ENCODE measurements at places on chromosomes 12 and 14. TPM values are rescaled to one million over a fixed set of nuclear protein-coding genes. Genes with fewer than 3 reads are reported as not detected.

GRCh38 chr14:102192840-102193502, 53.3 kb downstream of the WDR20 start:
- no peak for DNase-seq

DNA sequence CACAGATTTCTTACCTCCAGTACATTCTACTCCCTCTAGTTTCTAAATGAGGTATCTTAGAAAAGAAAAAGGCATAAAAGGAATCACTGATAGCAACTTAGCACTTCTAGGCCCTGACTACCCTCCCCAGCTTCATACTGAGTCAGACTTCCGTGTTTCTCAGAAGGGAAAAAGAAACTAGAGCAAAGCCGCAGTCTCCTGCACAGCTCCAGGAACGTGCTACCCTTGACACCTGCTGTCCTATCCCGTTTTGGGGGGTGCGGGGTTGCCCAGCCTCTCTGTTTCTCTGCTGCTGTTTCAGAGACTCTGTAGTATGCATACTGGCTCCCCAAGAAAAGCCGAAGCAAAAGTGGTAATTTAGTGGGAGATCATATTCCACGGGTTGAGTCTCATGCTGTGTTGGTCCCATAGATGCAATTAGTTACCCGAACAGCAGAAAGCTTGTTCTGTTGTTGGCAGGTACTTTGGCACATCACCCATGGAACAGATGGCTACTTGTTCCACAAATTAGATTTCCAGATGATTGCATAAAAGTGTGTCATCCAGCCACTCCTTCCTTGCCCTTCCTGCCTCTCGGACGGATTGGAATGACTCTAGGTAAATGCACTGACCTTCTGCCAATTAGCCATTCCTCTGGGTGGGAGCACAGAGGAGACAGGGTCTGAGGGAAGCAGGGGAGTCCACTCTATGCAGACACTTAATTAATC, 438.1 kb downstream of the FUT8 start:
- peak; percentile 57 for DNase-seq

GRCh38 chr14:94126800-94127199, 2.6 kb downstream of the IFI27L2 start:
- no peak for DNase-seq

DNA sequence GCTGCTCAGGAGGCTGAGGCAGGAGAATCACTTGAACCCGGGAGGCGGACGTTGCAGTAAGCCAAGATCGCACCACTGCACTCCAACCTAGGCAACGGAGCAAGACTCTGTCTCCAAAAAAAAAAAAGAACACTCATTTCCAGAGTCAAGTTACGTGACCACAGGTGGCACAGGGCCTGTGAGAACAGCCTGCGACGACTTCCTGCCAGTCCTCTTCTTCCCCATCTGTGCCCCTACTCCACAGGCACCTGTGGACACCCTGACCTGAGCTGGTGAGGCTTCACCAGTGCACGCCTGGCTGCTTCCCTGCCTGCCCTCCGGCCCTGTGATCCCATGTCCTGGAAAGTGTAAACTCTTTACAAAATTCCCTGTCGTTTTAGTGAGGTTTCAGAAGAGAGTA, 77.7 kb downstream of the PPP2R5C start:
- DNase-seq: peak; percentile 59

Gene HDAC7
- 163 TPM for total RNA-seq

DNA sequence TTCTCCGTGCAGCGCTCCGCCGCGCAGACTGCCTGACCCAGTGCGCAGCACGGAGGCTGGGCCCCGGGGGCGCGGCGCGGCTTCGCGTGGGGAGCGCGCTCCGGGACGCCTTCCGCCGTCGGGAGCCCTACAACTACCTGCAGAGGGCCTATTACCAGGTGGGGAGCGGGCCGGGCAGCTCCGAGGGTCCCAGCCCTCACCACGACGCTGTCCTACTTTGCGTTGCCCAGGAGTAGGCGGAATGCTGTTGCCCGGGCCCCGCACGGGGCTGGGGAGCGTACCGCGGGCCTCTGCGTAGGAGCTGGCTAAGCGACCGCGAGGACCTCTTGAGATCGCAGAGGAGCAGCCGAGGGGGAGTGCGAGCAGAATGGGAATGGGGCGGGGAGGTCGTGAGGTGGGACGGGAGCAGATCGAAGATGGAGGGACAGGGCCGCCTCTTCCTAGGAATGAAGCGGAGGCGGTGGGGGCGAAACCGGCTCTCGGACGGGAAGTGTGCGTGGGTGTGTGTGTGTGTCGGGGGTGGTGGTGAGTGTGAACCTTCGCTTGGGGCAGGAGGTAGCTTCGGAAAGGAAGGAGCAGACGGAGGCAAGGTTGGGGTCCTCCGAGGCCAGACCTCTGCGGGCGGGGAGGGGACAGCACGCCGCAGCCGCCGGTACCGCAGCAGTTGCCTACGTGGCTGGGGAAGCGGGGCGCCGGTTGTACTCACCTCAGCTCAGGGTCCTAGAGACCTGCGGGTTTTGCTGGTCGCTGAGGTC, 751 bp downstream of the P3H3 start:
- no peak for DNase-seq

DNA sequence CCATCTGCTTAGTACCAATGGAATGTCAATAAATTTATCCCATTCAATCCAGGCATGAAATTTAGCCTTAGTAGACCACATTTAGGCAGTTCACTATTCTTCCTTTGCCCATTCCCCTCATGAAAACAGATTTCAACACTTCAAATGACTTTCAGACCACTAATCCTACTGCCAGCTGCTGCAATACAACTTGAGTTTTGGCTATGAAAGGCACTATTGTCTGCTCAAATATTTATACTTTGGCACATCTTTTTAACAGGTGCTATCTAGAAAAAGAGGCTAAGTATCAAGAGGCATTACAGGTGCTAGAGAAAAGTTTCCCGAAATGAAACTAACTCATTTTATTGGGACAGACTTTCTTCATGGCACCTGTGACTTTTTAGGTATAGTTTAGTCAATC, 499.8 kb downstream of the C12orf50 start:
- no peak for DNase-seq

Gene DIO2
- total RNA-seq: not detected

Gene LHX5
- not detected for total RNA-seq

Gene ACSS3
- total RNA-seq: not detected

DNA sequence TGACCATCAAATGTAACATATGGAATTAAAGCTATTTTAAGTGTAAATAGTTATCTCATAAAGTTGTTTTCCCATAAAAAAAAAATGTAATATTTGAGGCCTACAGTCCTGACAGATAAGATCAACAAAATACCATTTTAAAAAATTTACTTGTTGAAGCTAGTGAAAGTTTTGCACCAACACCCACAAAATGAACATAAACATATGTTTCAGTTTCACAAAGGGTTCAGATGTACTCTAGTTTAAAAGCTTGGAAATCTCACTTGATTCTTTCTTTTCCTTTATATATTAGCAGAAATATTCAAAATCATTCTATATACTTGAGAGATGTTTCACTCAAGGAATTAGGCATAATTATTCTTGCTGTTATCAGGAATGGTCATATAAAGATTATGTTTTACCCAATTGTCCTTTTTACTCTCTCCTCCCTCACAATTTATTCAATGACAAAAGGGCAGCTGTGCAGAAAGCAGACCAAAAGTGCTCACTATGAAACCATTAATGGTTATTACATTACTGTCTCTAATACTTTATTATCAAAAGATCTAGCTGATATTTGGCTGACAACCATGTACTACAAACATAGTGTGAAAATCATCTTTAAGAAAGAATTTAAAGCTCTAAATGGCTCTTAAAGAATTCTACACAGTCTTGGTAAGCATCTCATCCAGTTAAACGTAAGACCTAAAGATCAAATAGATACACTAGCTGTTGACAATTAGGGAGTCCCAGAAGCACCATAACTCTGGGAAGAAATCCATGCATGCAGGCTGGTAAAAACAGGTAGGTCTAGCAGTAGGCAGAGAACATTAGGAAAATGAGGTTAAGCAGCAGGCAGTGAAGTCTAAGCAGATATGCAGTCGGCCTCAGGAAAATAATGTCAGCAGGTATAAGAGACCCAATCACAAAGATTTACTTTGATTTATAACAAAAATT, 28.8 kb downstream of the KIF21A start:
- DNase-seq: no peak

- DNase-seq: no peak
Measured at GRCh38 chr14:32998433-32998832, 59.8 kb downstream of the NPAS3 start.

- no peak for DNase-seq
Measured at GRCh38 chr12:82099216-82099615, 259.0 kb downstream of the CCDC59 start.

- no peak for DNase-seq
Measured at GRCh38 chr14:100788517-100788916, 37.4 kb upstream of the MEG3 start.

Gene LGR5
- total RNA-seq: not detected

DNA sequence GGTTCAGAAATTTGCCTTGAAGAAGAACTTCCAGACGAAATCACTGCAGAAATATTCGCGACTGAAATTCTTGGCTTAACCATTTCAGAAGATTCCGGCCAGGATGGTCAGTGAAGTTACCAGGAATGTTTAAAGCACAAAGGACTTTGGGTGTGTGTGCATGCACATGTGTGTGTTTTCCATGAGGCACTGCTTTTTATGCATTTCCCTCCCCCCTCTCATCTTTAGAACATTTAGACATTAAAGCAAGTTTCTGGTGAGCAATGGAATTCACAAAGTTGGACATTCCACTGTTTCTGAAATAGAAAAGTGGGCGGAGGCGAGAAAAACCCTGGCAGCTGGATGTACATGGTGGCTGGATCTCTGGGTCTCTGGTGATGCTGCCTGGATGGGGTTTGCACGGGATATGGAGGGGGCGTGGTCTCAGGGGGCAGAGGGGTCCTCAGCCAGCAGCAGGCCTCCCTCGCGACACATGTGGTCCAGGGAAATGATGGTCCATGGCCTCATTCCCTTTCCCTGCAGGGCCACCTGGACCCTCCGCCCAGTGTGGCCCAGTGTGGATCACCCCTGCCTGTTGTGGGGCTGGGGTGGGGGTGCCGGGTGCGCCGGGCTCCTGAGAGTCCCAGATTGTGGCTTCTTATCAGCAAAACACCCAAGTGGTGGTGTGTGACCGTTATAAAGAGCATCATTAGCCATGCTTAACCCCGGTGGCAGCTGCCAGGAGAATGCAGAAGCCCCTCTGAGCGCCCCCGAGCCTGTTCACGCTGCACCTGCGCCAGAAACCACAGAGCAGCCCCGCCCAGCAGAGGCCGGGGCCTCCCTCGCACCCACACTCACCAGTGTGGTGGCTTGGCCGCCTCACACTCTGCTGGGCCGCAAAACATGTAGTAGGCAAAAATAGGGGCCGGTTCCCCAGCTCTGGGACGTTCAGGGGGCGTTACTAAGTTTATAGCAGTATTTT, 17.8 kb upstream of the BCL7A start:
- no peak for DNase-seq

Gene SLC39A5
- 2.0 TPM for total RNA-seq

Gene POTEM
- total RNA-seq: not detected

Gene GZMH
- total RNA-seq: 0.86 TPM

Gene NANOG
- not detected for total RNA-seq

DNA sequence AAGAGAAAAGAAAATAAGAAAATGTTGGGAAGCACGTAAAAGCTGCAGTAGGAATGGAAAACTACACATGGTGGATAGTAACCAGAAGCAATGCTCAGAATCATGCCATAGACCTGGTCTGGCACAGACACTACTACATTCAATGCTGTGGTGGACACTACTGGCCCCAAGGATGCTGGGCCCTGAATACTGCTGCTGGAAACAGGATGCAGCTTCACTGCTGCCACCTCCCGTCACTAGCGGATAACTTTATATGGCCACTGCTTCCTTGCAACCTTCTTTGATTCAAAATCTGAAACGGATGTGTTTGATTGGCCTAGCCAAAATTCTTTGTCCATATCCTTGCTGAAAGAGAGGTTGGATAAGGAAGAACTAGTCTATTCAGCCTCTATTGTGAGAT, 30.7 kb downstream of the ADCY6 start:
- DNase-seq: no peak

DNA sequence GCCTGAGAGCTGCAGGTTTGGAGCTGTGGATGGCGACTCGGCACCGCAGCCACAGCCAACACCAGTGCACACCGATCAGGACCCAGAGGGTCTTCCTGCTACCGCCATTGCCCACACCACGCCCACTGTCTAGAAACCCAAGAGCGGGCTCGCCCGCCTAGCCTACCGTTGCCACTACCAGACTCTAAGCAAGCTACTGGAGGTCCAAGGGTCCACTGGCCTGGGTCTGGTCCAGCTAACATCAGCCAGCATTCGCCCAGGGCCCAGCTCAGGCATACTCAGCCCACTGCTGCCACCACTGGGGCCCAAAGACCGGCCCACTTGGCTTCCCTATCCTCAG, 30.5 kb upstream of the MON2 start:
- no peak for DNase-seq

Gene CCDC184
- total RNA-seq: 1.6 TPM

DNA sequence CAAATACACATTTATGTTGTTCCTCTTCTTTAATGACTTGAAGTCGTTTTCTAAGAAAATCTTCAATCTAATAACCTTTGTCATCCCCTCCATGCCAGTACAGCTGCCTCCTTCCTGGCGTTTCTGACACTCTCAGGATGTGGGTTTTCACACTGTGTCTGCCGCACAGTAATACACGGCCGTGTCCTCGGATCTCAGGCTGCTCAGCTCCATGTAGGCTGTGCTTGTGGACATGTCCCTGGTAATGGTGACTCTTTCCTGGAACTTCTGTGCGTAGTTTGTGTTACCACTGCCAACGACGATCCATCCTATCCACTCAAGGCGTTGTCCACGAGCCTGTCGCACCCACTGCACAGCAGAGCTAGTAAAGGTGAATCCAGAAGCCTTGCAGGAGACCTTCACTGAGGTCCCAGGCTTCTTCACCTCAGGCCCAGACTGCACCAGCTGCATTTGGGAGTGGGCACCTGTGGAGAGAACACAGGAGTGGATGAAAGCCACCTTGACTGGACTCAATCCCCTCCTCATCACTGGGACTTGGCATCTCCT, 1095.9 kb downstream of the TMEM121 start:
- DNase-seq: peak; percentile 61

DNA sequence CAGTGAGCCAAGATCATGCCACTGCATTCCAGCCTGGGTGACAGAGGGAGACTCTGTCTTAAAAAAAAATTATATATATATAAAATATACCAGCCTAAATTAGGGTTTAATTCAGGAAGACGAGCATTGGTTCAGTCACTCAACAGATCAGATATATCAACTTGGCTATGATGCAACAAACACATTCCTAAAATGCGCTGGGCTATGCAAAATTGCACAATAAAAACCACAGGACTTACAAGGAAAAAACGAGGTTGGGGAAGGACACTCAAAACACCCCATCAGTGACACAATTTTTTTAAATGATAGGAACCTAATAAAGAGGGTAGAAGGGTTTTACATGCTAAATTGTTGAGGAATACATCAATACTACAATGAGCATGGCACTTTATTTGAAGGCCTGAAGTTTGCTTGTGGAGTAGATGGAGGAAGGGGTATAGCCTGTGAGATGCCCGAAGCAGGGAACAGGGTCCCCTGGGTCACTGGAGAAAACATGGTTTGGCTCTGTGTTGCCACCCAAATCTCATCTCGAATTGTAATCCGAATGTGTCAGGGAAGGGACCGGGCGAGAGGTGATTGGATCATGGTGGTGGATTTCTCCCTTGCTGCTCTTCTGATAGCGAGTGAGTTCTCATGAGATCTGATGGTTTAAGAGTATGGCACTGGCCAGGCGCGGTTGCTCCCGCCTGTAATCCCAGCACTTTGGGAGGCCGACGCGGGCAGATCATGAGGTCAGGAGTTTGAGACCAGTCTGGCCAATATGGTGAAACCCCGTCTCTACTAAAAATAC, 71.2 kb downstream of the TNFAIP2 start:
- DNase-seq: no peak
